Dermis microvascular lymphatic vessel endothelial cell (primary cell): ENCODE measurements at places on chromosomes 7 and 10. TPM values are rescaled to one million over a fixed set of nuclear protein-coding genes. Genes with fewer than 3 reads are reported as not detected.
A peak's percentile ranks its signal among the peaks of the same experiment; 100 is the strongest.

- no peak for DNase-seq
Observed at GRCh38 chr10:90856261-90856660, 1.6 kb downstream of the HTR7 start.

GRCh38 chr7:45087301-45088145, 1.2 kb downstream of the NACAD start:
- DNase-seq = no peak

DNA sequence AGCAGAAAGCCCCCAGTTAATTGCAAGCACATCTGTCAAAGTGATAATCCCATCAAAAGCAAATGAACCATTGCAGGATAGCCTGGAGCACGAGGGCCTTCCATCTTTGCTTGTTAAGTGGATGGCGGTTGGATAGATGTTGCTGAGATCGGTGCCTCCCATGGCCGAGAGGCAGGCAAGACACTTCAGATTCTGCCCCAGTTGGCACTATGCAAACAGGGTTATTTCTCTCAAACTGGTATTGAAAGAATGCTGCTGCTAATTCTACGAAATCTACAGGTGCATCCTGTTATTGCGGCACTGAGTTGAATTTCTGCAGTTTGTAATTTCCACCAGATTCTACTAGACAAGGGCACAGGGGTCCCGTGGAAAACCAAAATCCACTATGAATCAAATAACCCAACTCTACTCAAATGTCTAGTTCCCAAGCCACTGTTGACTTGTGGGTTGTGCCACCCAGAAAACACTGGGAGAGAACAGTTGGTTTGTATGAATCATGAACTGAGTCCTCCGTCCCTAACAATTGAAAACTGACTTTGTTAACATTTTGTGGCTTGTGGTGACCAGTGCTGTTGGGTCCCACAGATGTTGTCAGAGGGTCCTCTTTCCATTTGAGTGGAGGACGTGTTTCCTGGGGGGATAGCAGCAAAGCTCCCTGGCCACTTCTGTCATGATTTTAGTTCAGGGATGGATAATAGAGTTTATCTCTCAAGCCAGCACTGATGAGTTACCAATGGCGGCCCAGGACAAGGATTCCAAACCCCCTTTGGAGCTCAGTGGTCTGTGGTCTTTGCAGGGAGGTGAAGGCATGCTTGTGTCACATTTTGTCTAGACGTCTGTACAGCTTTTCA, 7.1 kb upstream of the IL2RA start:
- no peak for DNase-seq

DNA sequence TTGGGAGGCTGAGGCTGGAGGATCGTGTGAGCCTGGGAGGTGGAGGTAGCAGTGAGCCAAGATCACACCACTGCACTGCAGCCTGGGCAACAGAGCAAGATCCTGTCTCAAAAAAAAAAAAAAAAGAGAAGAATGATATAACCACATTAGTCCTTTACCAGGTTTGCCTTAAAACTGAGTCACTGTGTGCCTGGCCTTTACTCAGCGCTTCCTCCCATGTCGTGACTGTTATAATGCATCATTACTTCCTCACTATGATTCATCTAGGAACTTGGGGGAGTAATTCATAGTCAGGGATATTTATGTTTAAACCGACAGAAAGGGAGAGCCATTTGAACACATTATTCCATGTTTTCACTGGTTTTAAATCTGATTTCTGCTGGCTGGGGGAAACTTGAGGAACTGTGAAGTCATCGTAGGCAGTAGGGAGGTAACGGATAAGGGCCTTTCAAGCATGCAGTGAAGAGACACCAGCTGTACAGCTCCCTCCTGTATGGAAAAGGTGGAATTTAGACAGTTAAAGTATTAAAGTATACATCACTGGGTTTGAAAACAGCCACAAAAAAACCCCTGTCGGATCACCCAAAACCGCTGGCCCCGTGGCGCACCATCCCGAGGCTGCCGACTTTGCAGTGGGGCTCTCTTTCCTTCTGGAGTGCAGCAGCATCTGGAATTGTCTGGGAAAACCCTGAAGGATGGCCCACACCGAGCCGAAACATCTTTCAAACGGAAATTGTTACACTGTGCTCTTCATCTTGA, 119.8 kb downstream of the NKX6-2 start:
- DNase-seq = peak; percentile 66

GRCh38 chr7:46156086-46156485, 235.0 kb upstream of the IGFBP3 start:
- DNase-seq = no peak

MEIG1 gene
- total RNA-seq = not detected in 2 replicates

FAM25G gene
- total RNA-seq = not detected in 2 replicates
